ENCODE measurements at places on chromosomes 5 and 9.

- no peak for DNase-seq
Observed at GRCh38 chr9:85729882-85730281, 11.9 kb downstream of the AGTPBP1 start.

DNA sequence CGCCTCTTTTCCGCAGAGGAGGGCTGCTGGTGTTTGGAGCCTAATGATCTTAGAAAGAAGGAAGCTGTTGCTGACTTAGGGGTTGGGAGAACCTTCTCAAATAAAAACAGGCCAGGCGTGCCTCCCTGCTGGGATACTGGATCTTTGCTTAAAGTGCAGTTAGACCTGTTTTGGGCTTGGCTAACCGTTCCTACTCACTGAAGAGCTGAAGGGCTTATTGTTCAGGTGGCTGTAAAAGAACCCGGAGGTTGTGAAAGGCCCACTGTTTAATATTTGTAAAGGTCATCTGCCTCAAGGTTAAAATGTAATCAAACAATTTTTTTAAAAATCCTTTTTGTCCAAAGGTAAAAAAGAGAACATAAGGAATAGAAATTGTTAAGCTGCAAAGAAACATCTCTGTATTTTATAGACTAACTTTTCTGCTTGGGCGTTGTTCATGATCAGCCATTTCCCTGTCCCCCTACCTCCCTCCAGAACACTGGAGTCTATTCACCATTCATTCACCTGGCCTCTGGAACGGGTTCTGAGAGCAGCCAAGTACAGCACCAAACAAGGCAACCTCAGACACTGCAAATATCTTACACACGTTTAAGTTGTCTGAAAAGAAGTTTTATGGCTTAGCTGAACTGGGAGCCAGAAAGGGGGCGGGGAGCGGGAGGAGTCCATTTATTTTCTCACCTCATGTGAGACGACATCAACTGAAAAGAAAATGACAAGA lies 18.6 kb upstream of the MTMR12 start:
- no peak for DNase-seq

GRCh38 chr5:34012791-34013190 lies 4.9 kb upstream of the AMACR start:
- DNase-seq = no peak

- no peak for DNase-seq
Observed at GRCh38 chr5:58544195-58544594, 38.7 kb upstream of the RAB3C start.

DNA sequence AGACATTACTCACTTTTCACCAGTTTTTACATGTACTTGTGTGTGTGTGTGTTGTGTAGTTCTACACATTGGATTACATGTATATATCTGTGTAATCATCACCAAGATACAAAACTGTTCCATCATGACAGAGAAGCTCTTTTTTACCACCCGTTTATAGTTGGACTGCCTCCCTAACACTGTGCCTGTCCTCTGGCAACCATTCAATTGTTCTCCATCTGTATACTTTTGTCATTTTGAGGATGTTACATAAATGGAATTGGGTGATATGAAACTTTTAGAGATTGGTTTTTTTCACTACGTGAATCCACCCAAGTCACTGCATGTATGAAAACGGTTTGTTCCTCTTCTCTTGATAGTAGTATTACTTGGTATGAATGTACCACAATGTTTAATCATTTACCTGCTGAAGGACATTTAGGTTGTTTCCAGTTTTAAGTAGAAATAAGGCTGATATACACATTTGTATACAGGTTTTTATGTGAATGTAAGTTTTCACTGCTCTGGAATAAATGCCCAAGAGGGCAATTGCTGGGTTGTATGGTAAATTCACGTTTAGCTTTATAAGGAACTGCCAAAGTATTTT lies 126.2 kb downstream of the MAPKAP1 start:
- DNase-seq = no peak

DNA sequence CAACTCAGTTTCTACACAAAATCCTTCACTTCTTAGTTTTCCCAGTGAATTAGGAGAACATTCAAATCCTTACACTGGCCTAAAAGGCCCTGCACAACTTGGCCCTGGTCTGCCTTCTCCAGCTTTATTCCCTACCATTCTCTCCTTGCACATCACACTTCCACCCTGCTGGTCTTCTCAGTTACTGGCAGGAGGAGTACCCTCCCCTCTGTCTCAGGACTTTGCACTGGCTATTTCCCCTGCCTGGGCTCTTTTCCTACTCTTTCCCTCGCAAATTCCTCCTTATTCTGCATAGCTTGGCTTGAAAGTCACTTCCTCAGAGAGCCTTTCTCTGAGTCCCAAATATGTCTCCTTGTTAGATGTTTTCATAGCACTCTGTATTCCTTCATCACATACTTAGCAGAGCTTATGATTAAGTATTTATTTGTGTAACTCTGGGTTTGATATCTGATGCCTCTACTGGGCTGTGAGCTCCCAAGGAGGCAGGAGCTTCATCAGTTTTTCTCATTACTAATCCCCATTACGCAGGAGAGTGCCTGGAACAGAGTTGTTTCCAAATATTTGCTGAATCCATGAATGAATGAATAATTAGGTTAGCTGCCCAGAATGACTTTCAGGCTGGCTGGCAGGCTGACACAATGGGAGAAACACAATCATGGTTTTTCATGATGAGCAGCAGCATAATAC lies 159.8 kb upstream of the KLF9 start:
- DNase-seq = peak; percentile 64

DNA sequence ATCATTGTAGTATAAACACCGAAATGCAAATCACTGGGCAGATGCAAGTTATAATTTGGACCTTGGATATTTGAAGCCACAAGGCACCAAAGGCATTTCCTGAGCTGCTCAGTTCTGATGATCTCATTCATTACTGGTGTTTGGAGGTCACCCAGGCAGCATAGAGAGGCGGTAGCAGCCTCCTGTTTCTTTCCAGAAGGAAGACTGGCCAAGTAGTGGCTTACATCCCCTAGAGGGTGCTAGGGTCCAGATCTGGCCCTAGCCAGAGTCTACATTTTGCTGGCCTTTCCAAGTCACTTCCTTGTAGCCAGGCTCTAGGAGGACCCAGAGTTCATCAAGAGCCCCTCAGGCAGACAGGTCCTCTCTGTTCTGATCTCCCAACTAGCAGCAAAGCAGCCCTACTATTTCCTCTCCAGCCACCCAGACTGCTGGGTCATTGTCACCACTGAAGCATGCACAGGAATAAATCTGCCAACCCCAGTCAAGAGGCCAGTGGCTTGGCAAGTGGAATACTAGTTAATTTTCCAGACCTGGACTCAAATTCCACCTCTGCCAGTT lies 33.4 kb upstream of the TTC1 start:
- peak; percentile 56 for DNase-seq

DNA sequence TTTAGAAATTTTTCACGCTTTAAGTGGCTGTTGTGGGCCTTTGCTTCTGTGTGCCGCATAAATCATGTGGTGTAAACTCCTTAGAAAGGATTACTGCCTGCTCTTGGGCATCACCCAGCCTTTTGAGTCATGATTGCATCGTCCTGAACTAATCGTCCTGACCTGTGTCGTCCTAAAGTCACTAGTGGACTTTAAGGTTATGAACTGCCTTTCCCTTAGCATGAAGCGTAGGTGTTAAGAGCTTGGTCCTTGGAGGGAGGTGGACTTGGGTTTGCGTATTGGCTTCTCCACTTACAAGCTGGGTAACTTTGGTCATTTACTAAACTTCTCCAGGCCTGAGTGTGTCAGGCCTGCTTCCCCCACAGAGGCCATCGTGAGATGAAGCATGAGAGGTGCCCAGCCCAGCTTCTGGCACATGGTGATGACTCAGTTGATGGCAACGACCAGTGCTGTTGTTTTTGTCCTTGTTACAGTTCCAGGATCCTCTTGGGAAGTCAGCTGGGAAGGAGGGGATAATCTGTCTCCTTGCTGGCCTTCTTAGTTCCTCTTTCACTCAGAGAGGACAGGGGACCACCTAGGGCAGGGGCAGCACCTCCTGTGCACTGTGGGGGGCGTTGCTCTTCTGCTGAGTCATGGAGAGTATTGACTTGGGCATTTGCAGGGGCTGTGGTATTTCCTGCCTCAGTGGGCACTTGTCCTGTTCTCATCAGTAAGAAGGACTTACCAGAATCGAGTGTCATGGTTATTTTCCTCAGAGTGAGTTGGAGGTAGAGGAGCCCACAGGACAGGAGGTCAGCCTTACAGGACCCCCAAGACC lies 54.2 kb upstream of the NCS1 start:
- no peak for DNase-seq

DNA sequence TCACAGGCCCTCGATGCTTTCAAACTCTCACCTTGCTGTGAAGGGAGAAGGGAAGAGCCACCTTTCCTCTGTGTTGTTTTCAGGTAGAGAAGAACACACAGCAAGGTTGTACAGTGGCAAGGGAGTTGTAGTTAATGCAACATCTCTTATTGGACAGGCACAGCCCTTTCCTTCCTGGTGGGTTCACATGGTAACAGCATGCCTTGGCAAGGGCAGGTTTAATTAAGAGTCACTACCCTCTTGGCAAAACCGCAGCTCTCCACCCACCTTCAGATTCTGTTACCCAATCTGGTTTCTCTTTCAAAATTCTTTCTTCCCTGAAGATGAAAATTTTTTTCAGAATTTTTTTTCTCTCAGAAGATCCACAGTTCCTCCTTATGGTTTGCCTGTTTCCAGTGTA lies 253.1 kb downstream of the TLR4 start:
- no peak for DNase-seq

DNA sequence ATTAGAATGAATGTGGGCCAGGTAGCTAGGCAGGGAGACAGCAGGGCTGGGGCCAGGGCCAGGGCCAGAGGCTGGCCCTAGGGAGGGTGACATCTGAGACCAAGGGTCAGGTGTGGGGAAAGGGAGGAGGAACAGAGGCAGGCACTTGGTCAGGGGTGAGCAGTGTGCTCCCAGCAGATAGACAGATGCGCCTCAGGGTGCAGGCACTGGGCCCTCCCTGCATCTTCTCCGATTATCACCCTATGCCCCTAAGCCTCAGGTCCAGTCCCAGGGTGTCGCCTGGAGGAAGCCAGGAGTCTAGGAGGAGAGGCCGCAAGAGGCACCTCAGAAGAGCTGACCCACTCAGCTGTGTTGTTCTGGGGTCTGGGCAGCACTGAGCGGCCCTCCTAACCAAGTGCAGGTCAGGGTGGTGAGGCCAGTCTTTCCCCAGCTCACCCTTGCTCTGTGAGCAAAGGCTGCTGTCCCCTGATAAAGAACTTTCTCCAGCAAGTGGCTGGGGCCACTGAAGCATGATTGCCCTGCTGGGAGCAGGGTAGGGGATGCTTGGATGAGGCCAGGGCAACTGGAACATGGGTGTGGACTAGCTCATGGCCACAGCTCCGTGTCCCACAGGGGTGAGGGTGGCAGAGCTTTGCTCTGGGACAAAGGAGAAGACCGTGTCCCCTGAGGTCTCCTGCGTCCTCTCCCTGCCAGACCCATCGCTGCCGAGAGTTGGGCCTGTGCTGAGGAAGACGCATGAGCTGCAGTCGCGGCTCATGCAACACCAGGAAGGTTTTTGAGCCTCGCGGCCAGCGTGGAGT lies 2.1 kb upstream of the RASGEF1C start:
- no peak for DNase-seq

DNA sequence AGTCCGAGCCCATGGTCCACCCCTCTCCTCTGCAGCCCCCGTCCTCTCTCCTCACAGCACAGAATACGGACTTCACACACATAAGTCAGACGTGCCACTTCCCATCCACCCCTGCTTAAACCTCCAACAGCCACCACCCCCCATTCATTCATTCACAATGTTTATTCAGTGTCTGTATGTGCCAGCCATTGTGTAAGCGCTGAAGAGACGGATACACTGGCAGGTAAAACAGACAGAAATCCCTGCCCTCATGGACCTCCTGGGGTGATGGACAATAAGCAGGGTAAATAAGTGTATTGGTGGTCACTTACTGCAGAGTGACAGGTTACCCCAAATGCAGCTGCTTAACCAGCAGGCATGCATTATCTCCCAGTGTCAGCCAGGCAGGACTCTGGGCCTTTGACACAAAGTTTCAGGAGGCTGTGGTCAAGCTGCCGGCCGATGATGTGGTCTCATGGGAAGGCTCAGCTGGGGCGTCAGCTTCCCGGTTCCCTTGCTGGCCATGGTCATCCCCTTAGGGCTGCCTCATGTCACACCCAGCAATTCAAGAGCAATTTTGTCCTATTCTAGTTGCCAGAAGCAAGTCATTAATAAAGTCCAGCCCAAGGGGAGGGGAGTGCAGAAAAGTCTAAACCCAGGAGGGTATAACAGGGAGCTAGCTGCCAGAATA lies 1.8 kb upstream of the PAXX start:
- peak; percentile 46 for DNase-seq

- no peak for DNase-seq
Observed at GRCh38 chr5:150261231-150261630, 28.3 kb downstream of the CAMK2A start.

DNA sequence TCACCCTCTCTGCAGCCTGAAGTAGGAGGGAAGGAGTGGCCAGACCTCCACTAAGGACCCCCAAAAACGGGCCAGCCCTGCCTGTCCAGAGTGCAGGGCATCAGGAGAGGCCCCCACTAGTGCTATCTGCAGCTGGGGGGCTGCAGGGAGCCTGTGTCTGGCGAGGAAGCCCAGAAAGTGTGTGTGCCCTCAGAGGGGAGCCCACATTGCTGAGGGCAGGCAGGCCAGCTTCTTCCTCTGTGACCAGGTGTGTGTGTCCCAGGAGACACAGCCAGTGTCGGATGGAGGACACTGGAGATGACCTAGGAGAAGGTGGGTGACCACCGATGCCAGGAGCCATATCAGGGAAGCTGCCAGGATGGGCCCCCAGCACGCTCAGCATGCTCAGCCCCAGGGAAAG lies 218.7 kb downstream of the IRX2 start:
- no peak for DNase-seq

- DNase-seq = no peak
Observed at GRCh38 chr9:81737871-81738507, 48.6 kb upstream of the TLE1 start.

GRCh38 chr5:64340293-64340692 lies 165.5 kb upstream of the RGS7BP start:
- DNase-seq = no peak

GRCh38 chr9:72772661-72773060 lies 180.2 kb downstream of the ALDH1A1 start:
- DNase-seq = no peak
